Activated naive CD8-positive, alpha-beta T cell treated with anti-CD3 and anti-CD28 coated beads, Interleukin-2, amount 50 U/mL, for 24 hours (primary cell): ENCODE measurements at places on chromosomes 2 and 18.

- DNase-seq: no peak
Observed at GRCh38 chr2:44844651-44845270, 96.7 kb upstream of the SIX3 start.

DNA sequence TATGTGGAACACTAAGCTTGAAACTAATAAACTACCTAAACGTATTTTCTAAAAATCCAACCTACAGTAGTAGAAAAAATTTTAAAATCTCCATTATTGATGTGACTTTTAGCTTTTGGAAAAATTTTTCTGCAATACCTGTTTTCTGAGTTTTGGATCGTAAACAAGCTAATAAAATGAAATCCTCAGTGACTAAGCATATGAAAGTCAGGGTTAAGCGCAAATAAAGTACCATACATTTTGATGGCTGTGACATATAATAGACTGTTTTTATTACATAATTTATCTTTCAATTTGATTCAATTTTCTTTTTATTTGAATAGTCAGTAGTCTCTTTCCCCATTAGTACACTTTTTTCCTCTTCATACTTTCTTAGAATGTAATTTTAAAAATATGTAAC lies 683.6 kb downstream of the NUP35 start:
- DNase-seq: no peak

- DNase-seq: no peak
Observed at GRCh38 chr2:241213041-241213440, 24.6 kb downstream of the ANO7 start.

DNA sequence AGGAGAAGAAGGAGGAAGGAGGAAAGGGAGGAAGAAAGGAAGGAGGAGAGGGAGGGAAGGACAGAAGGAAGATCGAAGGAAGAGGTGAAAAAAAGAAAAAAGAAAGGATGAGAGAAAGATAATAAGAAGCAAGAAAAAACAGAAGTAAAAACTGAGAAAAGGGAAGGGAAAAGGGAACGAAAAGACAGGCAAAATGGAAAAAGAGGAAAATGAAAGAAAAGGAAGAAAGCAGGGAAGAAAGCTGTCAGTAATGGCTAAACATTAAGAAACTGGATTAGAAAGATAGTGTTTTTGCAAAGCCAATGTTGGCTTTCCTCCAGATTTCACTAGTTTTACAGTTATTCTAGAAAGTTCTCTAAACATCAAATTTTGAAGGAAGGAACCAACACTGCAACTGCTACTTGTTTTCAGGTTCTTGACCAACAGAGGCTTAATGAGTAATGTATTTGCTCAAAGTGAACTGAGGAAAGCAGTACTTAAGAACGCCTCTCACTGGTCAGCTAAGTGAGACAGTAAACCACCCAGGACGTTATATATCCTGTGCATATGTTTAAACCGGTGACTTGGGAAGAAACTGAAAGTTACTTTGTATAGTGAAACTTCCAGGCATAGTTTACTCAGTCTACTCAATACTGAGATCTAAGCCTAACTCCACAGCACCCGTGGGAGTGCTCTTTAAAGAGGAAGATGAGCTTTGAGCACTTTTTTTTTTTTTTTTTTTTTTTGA lies 286.2 kb upstream of the TRIB2 start:
- DNase-seq: no peak

DNA sequence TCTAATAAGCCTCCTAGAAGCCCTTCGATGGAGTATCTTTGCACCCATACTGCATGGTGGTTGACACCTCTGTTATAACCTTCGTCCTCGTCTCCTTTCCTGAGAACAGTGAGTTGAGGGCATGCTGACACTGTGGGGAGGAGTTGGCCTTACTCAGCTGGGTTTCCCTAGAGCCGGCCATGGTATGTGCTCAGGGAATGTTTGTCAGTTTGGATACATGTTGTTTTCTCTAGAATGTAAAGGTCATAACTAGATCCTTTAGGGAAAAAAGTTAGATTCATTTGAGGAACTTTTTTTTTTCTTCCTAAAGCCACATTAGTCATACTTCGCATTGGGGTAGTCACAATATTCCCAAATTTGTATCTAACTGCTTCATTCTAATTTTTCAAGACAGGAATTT lies 106.0 kb upstream of the FOSL2 start:
- DNase-seq: no peak

GRCh38 chr2:28716265-28716865 lies 35.3 kb upstream of the PPP1CB start:
- DNase-seq: no peak

DNA sequence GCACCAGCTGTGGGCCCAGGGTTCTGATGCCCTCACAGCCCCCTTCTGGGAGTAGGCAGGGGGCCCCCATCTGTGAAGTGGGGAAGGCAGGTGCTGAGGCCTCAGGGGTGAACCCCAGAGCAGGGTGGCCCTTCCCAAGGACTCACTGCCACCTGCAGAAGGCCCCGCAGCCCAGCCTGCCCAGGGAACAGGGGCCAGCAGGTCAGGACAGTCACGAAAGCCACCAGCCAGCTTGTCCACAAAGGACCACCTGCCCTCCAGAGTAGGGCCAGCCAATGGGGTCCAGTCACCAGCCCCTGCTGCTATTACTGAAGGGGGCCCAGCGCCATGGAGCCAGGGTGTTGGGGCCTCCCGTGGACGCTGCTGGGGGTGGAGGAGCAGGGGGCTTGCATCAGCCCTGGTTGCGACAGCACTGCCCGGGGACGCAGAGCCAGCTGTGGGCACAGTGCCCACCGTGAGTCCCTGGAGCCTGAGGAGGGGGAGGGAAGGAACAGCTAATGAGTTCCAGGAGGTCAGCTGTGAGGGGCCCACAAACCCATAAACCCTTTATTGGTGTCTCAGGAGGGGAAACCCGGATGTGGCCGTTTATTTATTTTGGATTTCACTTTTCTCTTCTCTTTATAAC lies 11.5 kb upstream of the SNED1 start:
- no peak for DNase-seq

GRCh38 chr2:27051902-27052645 lies 606 bp downstream of the AGBL5 start:
- no peak for DNase-seq

GRCh38 chr2:4020153-4020552 lies 316.8 kb downstream of the DCDC2C start:
- DNase-seq: no peak

- DNase-seq: no peak
Observed at GRCh38 chr2:68371581-68371980, 6.5 kb downstream of the PLEK start.

DNA sequence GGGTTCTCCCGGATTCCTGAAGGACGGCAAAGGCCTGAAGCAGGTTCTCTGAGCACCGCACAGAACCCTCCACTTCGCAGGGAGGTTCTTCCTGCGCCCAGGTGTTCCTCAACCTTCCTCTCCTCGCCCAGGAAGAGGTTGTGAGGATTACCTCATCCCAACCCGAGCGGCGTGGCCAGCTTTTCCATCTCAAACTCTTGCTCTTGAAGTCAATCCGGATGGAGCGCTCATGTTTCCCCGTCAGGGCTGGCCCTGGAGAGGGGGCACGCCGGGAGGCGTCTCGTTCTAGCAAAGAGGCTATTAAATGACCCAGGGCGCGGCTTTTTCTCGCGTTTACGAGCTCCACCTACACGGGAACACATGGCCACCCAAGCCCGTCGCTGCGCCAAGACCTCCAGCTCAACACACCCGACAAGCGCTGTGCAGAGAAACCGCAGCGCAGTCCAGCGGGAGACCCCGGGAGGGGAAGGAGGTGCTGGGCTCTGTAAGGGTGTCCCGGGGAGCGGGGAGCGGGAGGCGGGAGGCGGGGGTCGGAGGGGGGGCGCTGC lies 540 bp upstream of the RAB10 start:
- DNase-seq: peak; percentile 53

DNA sequence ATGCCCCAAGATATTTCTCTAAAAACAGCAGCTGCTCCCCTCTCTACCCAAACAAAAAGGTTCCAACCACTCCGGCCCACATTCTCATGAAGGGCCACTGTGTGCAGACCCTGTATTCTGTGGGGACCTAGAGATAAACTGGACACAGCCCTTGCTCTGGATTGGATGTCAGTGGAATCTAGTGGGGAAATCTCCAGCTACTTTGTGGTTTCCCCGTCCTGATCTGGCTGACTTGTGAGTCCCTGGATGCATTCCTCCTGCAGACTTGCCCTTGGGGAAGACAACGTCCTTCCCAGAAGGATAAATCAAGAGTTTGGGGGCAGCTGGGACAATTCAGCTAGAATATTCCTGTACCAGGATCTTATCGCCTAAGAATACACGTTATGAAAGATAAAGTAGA lies 151.1 kb downstream of the FSHR start:
- no peak for DNase-seq

GRCh38 chr2:86392873-86393518 lies 48.2 kb upstream of the KDM3A start:
- DNase-seq: no peak

- no peak for DNase-seq
Observed at GRCh38 chr2:217691920-217692666, 310.7 kb downstream of the TNS1 start.

- no peak for DNase-seq
Observed at GRCh38 chr2:26537826-26538475, 60.0 kb upstream of the OTOF start.

DNA sequence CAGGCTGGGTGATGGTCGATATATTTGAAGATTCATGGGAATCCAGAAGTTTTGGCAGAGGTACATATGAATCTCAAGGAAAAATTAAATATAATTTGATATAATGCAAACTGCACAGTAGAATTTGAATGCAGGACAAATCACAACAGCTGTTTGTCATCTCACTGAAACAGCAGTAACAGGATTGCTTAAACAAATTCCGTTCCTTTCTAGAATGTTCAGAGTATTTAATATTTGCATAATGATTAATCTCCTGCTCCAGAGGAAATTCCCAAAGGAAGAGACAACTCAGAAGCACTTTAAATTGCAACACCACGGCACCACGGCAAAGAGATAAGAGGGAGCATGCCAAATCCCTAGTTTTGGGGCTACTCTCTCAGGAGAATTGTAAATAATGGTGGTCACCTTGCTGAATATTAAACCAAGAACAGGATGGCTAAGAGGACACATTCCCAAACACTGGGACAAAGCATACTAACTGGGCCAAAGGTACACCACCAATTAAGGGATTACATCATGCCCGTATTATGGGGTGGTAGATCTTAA lies 67.8 kb upstream of the MAP4K3 start:
- DNase-seq: no peak

GRCh38 chr2:156541706-156542105 lies 105.5 kb downstream of the GPD2 start:
- DNase-seq: no peak

DNA sequence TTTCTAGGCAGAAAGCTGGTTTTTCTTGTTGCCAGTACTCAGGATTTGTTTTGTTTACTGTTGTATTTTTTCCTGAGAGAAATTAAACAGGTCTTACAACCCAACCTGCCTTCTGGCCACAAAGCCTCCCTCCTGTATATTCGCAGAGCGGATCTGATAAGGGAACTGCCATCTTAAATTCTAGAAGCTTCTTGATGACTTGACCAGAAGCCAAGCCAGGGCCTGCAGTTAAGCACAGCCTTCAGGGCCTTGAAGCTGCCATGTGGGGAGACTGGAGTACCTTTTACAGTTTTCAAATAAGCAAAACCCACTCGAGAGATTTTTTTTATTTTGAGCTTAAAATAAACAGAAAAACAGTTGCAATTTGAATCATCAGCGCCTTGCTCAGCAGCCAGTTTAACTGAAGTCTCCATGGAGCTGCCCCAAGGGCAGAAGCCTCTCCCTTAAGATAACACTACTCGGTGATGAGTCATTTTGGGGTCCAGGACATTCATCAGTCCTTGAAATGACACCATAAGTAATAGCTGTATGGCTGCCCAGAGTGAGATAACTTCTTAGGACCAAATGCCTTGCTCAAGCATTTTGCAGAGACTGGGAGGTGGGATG lies 51.5 kb upstream of the PHLPP1 start:
- DNase-seq: no peak

GRCh38 chr2:75021672-75022071 lies 63.2 kb downstream of the POLE4 start:
- DNase-seq: no peak

- DNase-seq: no peak
Observed at GRCh38 chr2:38438133-38438882, 61.2 kb upstream of the ATL2 start.

DNA sequence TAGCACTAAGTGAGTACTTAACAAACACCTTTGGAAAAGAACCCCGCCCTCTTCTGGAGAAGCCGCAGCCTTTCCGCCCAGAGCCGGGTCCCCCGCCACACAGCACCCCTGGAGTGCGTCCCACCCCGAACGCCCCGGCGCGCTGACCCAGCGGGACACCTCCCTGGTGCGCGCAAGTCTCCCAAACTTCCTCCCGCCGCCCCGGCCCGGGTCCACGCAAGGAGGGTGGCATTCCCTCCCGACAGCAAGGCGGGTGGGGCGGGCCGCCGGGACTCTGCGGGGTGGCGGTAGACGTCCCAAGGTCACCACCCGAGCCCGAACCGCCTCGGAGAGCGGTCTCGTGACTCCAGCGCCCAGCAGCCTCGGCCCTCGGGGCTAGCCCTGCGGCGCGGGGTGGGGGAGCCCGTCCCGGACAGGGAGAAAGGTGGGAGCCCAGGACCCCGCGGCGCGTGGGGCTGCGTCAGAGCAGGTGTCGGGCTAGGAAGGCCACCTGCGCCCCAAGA lies 598 bp downstream of the CCDC93 start:
- DNase-seq: peak; percentile 44

- no peak for DNase-seq
Observed at GRCh38 chr2:27078267-27079194, at the start of gene EMILIN1. TSS of gene EMILIN1 (plus strand) at chr2:27078615. CDS start at chr2:27079066, 451 bp downstream.

- DNase-seq: no peak
Observed at GRCh38 chr2:37469126-37469525, 124.7 kb downstream of the QPCT start.

DNA sequence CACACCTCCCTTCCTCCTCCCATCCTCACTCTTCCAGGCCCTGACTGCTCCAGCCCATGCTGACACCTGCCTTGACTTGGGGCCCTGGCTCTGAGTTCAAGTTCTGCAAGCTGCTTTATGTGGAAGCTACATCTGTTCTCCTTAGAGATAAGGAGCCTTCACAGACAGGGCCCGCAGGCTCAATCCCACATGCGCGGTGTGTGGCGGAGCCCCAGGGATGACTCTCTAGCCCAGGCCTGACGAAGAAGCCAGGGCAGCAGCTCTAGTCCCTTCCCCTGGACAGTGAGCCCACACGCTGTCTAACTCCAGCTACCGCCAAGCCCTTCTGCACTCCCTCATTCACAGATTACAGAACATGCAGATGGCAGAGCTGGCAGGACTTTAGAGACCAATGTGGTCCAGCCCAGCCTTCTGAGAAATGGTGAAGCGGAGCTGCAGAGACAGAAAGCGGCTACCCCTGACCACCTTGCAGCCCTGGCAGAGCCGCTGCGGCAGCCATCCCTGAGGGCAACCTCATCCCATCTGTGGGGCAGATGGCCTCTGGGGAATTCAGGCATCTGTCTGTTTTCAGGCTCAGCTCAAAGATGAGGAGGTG lies 304.3 kb downstream of the CELF4 start:
- DNase-seq: no peak

DNA sequence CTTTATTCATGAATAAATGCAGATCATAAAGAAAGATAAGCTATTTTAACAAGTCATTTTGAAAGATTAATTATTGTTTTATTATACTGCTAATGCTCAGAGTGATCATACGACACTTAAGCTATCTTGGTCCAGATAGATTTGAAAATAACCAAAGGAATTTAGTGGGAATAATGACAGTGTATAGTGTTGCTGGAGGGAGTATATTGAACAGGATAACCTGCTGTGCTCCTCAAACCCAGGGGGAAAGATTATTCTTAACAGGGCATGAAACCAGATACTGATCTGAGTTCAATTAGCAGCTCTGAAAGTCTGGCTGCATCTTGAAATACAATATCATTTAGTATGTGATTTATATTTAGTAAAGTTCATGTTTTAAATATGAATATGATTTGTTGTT lies 216.3 kb upstream of the ITGA4 start:
- no peak for DNase-seq

- DNase-seq: no peak
Observed at GRCh38 chr18:50397023-50397422, 22.2 kb downstream of the SKA1 start.
